ENCODE measurements at places on chromosomes 11 and 22. TPM values are rescaled to one million over a fixed set of nuclear protein-coding genes. Genes with fewer than 3 reads are reported as not detected.

- no peak for DNase-seq
These were observed 25.8 kb downstream of the ZC3H7B start for GRCh38 chr22:41327124-41327523.

DNA sequence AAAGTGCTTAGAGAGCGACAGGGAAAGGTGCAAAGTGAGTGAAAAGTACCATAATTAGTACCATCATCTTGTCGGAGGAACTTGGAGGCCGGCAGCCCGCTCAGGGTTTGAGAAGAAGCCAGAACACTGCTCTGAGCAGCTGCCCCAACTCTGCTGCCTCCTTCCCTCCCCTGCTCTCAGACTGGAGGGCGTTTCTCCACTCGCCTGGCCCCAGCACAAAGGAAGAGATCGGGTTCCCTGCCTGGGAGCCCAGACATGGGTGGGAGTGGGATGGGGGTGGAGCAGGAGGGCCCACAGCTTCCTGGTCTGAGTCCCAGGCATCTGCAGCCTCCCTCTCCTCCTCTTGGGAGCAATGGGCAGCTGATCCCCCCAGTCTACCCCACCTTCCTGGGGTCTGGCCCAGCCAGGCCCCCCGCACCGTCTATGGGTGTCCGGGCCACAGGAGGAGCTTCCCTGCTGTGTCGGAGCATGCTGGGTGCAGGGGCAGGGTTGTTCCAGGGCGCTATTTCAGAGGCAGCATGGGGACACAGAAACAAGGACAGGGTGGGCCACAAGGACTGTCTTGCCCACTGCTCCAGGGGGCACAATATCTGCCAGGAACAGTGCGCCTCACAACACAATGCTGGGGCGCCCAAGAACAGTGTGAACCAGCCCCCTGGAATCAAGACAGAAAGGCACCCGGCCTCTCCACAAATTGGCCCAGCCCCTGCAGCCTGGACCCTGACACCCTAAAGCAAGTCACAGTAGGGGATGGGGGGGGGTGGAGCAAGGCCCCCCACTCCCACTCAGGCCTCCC lies 4.8 kb downstream of the LIF start:
- no peak for DNase-seq

DNA sequence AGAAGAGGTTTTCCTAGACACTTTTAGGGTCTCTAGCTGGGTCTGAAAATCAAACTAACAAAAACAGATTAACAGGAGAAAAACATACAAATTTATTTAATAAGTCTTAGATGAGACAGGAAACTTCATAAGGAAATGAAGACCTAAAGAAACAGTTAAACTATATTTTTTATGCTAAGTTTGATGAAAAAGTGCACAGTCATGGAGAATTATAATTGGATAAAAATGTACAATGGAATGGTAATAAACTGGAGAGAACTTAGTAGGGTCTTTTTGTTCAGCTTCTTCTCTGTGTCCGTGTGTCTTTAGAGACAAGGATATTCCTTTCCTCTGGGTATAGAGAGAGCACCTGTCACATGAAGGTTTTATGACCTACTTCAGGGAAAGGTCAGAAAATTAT lies 323.4 kb downstream of the RAB38 start:
- DNase-seq: no peak

DNA sequence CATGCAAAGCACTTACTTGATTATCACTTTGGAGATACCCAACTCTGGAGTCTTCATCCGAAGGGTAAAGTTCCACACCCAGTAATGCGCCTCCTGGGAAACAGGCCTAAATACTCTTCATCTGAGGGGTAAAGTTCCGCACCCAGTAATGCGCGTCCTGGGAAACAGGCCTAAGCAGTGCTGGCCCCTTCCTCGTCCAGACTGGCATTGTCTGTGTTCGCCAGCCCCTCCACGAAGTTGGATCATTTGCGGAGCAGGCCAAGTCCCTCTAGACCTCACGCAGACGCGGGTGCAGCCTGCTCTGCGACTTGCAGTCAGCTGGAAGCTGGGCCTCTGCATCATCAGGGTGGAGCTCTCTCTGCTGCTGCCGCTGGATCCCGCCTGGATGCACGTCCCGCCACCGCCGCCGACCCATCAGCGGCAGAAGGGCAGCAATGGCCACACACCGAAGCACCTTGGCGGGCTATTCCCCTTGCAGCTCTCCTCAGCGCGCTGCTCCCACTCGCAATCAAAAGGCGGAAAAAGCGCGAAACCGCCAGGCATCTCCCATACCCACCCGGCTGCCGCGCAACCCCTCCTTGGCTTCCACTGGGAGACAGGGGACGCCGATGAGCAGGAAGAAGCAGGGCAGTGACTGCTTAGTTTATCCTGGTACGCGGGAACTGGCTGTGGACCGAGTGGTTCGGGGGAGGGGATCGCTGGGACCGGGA lies 34.1 kb upstream of the GLYATL1 start:
- DNase-seq: peak; percentile 46

JAML gene
- total RNA-seq: 163 TPM

OR52N4 gene
- total RNA-seq: not detected

All from lower lobe of right lung (tissue), 2 donors.